ENCODE measurements at places on chromosomes 5 and 9. TPM values are rescaled to one million over a fixed set of nuclear protein-coding genes. Genes with fewer than 3 reads are reported as not detected.

GRCh38 chr5:2165615-2166305 is 283.0 kb upstream of the IRX4 start:
- no peak for DNase-seq
- no peaks in the 10 kb centered on the region for H3K4me1 ChIP-seq
- no peaks in the 10 kb centered on the region for H3K27me3 ChIP-seq
- H3K27ac ChIP-seq = no peak overlapping the region

DNA sequence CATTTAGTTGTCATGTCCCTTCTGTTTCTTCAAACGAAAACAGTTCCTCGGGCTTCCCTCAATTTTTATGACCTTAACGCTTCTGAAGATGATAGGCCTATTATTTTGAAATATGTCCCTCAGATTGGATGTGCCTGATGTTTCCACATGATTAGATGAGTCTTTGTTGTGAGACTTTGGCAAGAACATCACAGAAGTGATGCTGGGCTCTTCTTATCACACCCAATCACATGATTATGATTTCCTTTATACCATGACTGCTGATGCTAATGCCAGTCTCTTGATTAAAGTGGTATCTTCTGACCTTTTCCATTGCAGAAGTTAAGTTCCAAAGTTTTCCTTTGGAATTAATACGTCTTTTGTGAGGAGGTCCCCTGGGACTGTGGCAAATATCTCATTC is 175.7 kb downstream of the SAXO1 start:
- no peak for DNase-seq
- no peaks in the 10 kb centered on the region for H3K36me3 ChIP-seq
- H3K27me3 ChIP-seq = no peaks in the 10 kb centered on the region
- H3K4me3 ChIP-seq = no peak overlapping the region

SH3RF2 gene
- total RNA-seq = not detected

PCDHB9 gene
- 0.44 TPM for total RNA-seq

GRCh38 chr5:154784856-154785255 is 29.7 kb downstream of the LARP1 start:
- no peak overlapping the region for H3K4me3 ChIP-seq
- H3K27ac ChIP-seq = no peak overlapping the region
- peaks cover 4% of the 10 kb centered on the region for H3K36me3 ChIP-seq
- peaks cover 87% of the 10 kb centered on the region for H3K4me1 ChIP-seq

- no peaks in the 10 kb centered on the region for H3K36me3 ChIP-seq
- H3K4me3 ChIP-seq = no peak overlapping the region
- no peak for DNase-seq
Observed at GRCh38 chr9:12875191-12875590, 100.4 kb downstream of the LURAP1L start.

DNA sequence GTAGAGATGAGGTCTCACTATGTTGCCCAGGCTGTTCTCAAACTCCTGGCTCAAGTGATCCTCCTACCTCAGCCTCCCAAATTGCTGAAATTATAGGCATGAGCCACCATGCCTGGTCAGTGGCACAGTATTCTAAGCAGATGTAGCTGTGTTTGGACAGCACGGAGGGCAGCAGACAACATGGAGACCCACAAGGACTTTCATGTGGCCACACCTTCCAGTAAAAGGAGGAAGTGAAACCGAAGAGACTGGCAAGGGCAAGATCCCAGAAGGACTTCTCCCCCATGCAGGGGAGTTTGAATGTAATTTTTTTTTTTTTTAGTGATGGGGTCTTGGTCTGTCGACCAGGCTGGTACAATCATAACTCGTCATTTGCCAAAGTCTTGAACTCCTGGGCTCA is 172.2 kb downstream of the TRPM3 start:
- no peak overlapping the region for H3K4me3 ChIP-seq
- no peaks in the 10 kb centered on the region for H3K36me3 ChIP-seq
- no peak for DNase-seq
- H3K27ac ChIP-seq = no peak overlapping the region
- no peaks in the 10 kb centered on the region for H3K27me3 ChIP-seq

Data from CD4-positive, alpha-beta memory T cell (primary cell).